ENCODE measurements at places on chromosomes 6 and 20.

- DNase-seq, result no peak
Measured at GRCh38 chr6:131023834-131024504, 39.1 kb downstream of the EPB41L2 start.

DNA sequence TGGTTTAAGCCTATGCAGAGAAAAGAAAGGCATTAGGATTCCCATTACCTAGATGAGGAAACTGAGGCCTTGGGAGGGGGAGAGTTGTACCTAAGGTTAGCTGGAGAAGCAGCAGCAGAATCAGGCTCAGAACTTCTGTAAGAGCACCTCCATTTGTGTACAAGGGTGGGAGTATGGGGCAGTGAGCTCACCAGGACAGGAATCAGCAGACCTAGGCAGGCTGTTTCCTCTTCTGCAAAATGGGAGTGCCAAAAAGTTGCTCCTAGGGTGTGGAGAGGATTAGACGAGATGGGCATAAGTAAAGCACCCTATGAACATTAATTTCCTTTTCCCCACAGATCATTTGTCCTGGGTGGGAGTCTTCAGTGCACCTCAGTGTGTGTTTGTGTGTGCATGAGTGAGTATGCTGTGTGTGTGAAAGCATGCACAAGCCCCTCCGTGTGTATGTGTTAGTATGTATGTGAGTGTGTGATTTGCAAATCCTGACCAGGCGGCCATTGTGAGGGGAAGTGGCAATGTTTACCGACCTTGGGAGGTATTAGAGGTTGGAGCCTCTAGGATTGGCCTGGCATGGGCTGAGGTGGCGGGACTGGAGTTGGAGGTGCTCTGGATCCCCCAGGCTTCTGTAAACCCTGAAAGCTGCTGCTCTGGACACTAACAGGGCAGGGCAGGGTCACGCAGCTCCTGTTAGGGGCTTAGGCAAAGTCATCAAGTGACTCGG is 78.8 kb downstream of the VEGFA start:
- DNase-seq, result no peak

DNA sequence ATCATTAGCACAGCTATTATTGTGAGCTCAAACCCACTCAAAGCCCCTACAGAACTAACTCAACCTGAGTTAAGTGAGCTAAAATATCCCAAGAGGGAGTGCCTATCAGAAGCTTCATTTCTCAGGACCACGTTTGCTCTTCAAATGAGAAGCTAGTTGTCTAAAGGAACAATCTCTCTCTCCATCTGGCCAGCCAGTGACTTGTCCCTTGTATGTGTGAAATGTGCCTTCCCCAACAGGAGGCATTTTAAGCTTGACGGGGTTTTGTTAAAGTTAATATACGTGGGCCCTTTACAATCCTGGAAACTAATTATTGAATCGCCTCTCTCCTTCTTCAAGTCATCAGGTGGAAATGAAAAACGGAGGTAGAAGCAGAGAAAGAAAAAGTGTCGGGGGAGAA is 62.0 kb downstream of the TRERF1 start:
- DNase-seq, result no peak

DNA sequence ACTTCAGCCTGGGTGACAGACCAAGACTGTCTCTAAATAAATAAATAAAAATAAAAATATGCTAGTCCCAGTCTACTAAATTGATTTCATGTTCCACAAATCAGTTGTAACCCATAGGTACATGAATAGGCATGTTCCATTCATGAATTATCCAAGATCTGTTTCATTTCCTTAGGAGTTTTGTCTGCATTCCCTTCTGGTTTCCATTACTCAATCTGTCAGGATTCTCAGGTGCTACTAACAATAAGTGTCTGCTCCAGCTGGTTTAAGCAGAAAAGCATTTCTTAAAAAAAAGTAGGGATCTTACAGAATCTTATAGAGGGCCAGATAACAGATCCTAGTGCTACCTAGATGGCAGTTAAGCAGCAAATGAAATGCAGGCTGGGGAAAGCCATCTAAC is 15.6 kb upstream of the PKIG start:
- DNase-seq, result no peak

DNA sequence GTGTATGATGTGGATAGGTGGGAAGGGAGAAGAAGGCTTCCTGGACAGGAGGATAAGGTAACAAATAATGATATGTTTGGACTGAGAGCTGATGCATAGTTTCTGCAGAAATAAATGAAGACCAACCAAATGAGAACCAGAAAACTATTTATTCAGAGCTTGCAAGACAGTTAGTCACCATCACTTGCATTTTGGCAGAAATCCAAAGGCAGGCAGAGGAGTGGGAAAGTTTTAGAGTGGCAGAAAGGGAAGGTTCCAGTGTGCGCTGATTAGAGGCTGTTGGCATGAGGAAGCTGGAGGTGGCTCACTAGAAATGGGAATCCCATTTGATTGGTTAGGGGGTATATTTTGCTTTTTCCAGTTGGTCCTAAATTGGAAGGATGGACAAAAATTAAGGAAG is 13.0 kb upstream of the F13A1 start:
- DNase-seq, result no peak

GRCh38 chr20:62982124-62983075 is 24.4 kb downstream of the BHLHE23 start:
- no peak for DNase-seq

DNA sequence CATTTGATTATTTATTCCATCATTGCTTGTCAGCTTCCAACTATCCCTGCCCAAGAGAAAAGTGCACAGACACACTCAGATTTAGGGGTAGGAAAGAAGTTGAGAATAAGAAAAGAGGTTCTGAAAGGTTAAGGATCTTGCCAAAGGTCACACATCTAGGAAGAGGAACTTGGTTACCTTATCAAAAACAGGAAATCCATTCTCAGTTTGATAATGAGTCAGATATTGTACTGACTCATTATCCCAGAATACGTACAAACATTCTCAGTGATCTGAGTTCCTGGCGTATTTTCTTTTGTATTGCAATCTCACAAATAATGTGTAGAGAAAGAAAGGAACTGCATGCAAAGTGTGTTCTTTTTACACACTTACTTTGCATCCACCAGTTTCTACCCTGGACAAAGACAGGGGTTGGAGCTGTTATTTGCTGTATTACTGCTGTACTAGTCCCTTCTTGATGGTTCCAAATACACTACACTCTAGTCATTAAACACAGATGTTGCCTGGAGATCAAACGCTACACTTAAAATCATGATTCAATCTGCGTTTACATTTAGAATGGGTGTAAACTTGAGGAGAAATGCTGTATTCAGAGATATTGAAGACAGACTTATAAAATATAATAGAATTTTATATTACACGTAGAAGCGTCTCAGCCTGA is 545.7 kb downstream of the PRKN start:
- DNase-seq, result no peak

DNA sequence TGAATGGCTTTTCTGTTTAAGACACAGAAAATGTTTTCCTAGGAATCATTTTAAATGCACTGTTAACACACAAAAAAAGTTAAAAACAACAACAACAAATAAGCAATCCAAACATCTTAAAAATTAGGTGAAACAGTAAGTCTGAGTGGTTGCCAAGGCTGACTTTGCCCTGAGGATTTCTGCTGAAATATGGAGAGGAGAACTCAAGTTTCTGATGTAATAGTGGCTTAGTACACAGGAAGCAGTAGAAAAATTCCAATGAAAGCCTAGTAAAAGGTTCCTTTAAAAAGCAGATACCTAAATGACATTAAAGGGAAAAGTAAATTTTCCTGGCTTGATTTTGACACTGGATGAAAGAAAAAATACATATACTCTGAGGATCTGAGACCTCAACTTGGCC is 184.2 kb downstream of the EPM2A start:
- DNase-seq, result no peak

DNA sequence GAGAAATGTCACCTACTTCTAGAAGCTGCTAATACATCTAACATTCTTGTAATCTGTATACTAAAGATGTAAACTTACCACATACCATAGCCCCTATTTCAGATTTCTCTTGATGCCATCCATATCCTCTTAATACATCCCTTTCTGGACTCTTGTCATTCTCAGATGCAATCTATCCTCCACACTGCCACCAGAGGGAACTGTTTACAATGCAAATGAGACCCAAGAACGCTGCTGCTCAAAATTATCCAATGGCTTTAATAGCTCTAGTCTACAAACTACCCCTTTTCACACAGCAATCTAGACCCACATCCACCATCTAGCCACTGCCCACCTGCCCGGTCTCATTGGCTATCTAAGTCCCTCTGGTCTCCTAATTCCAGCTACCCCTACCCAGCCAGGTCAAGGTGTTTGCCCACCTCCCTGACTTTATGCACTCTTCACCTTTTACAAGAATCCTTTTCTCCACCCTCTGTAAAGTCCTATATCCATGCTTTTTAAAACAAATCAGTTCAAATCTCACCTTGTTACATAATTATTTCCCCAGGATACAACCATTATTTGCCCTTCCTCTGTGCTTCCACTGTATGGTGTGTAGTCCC is 14.8 kb downstream of the FAXC start:
- DNase-seq, result no peak

DNA sequence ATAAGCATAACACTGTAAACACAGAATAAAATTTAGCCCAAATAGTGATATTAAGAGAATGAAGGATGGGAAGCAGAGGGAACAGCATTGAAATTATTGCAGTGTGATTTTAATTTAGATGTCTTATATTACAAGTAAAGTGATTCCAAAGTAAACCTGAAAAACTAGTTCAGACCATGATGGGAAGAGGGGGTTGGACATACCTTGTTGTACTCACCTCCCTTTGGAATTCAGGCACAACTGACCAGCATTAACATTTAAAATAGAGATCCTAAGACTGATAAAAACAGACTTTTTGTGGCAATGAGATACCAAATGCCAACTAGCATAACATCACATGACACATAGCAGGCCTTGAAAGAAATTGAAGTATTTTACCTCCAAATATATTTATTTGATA is 262.6 kb upstream of the PRND start:
- DNase-seq, result no peak

- no peak for DNase-seq
Measured at GRCh38 chr20:59589086-59589684, 15.2 kb upstream of the PHACTR3 start.

DNA sequence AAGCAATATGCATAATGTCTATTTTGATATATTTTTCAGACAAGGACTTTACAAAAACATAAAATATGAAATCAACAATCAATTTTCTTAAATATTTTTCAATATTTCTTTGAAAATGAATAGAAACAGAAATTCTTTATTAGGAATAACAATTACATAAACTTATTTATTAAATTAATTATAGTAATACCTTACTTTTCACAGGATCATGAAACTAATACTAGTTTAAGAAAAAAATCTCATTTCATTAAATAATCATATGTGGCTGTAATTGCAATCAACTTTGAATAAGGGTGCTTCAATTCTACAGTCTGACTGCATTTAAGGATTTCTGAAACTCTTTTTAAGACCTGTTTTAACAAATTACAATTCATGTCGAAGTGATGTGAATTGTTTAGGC is 26.6 kb downstream of the EPHA7 start:
- DNase-seq, result no peak

DNA sequence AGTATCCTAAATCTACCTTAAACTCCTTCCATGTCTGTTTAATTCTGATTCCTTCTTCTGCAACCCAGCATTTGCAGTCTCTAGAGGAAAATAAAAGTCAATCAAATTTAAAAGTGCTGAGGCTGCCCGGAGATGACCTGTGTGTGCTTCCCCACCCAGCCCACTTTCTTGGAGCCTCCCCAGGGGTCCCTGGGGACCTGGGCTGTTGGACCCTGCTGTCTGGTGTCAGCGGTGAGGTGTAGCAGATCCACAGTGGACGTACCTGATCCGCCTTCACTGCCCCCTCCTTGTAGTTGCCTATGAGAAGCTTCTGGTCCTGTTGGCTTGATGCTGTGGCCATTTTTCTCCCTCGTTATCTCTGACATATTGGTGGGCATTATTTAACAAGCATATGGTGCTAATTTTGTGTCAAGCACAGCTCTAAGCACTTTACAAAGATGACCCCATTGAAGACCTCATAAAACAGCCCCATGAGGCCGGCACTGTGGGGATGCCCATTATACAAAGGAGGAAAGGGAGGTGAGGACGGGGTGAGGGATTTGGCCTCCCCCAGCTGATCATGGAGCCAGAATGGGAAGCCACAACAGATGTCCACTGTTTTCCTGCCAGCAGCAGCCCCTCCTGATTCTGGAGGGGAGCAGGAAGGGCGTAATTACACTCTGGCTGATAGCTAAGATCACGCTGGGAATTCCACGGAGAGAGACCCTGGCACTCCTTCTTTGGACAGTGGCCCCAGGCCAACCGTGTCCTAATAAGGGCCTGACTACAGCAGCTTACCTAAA is 628.2 kb downstream of the CDH26 start:
- DNase-seq, result no peak

DNA sequence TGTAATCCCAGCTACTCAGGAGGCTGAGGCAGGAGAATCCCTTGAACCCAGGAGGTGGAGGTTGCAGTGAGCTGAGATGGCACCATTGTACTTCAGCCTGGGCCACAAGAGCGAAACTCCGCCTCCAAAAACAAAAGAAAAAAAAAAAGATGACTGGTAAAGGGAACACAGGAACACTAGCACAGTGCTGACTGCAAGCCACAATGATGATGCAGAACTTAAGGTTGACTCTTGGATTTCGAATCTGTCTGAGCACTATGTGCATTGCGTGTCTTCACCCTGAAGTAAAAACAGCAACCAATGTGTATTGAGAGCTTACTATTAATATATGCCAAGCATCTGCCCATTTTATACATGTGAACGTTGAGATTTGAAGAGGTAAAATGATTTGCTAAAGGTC is 27.6 kb upstream of the LIN28B start:
- no peak for DNase-seq

DNA sequence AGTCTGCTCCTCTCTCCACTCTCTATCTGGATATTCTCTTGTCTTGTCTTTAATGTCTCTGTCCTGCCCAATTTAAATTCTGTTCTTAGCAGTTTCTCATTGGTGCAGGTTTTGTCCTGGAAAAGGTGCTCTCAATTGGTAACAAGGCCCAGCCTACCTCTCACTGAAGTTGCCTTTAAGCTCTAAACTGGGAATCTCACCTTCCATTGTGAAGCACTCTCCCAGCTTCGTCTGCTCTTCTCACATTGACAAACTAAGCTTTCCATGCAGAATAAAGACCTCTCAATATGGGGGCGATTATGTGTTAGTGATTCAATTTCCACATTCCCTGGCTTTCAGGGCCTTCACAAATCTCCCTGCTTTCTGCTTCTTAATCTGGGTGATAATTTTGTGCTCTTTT is 1712.2 kb downstream of the GRIK2 start:
- DNase-seq, result no peak
